CD4-positive, alpha-beta T cell (primary cell): ENCODE measurements at places on chromosomes 7 and 10.

- H3K4me1 ChIP-seq = peaks cover 3% of the 10 kb centered on the region
- H3K4me3 ChIP-seq = no peak overlapping the region
- no peaks in the 10 kb centered on the region for H3K36me3 ChIP-seq
- H3K27me3 ChIP-seq = no peaks in the 10 kb centered on the region
- no peak overlapping the region for H3K27ac ChIP-seq
- no peak for DNase-seq
Measured at GRCh38 chr10:63502832-63503231, 18.4 kb upstream of the REEP3 start.

DNA sequence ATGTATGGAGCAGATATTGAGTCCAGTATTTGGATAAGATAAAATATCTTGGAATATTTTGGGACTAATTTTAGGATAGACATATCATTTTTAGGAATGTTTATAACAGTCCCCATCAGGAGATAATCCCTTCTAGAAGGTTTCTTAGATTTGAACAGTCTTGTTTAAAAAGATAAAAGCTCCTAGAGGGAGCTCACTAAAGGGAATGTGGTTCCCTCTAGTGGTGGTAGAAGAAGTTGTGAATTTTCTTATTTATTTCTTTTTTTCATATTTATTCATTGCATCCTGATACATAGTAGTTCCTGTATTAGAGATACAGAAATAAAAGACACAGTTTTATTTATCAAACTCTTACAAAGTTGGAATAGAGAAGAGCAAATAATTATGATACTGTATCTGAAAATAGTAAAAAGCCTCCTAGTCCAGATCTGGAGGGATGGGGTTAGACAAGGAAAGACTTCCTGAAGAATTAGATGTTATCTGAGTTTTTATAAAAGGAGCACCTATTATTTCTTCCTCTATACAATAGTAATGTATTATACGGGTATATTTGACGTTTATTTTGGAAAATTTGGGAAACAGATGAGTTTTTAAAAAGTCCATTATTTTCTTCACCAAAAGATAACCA, 24.5 kb upstream of the KLF14 start:
- no peaks in the 10 kb centered on the region for H3K4me1 ChIP-seq
- H3K27me3 ChIP-seq = no peaks in the 10 kb centered on the region
- H3K36me3 ChIP-seq = no peaks in the 10 kb centered on the region
- no peak for DNase-seq
- H3K27ac ChIP-seq = no peak overlapping the region
- no peak overlapping the region for H3K4me3 ChIP-seq

DNA sequence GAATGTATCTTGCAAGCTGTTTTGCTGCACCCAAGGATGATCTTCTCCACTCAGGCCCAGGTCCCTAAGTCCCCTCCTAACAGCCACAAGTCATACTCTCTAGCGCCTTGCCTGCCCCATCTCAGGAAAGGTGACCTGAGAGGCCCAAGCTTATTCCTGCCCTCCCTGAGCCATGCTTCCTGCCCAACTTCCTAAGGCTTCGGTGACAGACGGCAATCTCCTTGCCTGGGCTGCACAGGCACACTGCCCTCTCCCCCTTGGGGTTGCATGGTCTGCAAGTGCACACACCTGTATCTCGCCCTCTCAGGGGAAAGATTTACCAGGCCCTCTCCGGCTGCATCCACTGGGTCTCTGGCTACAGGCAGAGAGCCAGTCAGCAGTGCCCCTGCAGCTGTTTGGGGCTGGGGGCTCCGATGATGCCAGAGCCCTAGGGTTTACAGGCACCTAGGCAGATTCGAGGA, 771 bp upstream of the ADIRF start:
- H3K27me3 ChIP-seq = no peaks in the 10 kb centered on the region
- peaks cover 67% of the 10 kb centered on the region for H3K4me1 ChIP-seq
- no peak for DNase-seq
- no peak overlapping the region for H3K27ac ChIP-seq

DNA sequence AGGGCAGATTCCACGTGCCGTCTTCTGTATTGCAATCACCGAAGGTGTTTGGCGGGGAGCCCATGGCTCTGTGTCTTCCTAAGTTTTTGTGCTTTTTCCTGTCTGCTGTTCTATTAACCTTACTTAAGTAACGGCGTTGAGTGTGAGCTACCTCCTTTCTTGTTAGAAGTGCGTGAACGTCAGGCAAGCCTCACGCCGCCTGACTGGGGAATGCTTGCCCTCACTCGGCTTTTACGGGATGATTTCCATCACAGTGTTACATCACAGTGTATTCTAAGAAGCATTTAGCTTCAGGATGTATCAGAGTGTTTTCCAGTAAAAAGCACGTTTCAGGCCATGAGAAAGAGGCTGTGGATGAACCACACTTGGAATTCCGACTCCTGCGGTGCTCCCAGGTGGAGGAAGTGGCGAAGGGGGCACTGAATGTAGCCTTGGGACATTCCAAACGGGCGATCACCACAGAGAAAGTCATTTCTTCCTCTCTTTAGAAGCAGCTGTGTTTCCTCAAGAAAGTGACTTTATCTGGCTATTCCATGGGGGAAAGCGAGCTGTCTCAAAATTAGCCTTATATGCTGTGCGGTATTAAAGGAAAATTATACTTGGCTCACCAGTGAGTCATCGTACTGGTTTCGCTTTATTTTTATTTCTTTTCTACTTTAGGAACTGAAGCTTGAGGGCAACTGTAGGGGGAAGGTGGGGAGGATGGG, 290.7 kb downstream of the KLF6 start:
- no peaks in the 10 kb centered on the region for H3K36me3 ChIP-seq
- no peak overlapping the region for H3K27ac ChIP-seq
- no peaks in the 10 kb centered on the region for H3K27me3 ChIP-seq
- H3K4me1 ChIP-seq = no peaks in the 10 kb centered on the region

GRCh38 chr7:68321076-68321639, 1277.1 kb upstream of the AUTS2 start:
- H3K36me3 ChIP-seq = no peaks in the 10 kb centered on the region
- H3K27ac ChIP-seq = no peak overlapping the region
